Activated CD4-positive, alpha-beta T cell treated with anti-CD3 and anti-CD28 coated beads, Interleukin-2, Interleukin-6, amounts not matched to agents 100 ng/mL and 50 ng/mL, durations not matched to agents 16 hours and 8 hours (primary cell): ENCODE measurements at places on chromosomes 13 and 19.

DNA sequence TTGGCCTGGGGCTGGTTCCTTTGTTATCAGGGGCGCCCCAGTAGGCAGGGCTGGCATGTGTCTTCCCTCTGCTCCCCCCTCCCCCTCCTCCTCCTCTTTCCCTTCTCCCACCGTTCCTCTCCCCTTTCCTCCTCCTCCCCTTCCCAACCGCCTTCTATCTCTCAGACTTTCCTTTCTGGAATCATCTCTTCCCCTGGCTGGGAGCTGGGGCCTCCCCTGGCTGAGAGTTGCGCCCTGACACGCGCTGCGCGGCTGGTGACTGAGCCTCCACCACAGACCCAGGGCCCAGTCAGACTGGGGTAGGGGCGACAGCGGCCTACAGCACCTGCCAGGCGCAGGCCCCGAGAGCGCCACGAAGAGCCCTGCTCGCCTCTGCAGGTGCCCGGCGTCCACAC lies 2.8 kb downstream of the PNMA8B start:
- no peak for DNase-seq

- DNase-seq, result no peak
Observed at GRCh38 chr13:49977992-49978391, 18.9 kb upstream of the TRIM13 start.

DNA sequence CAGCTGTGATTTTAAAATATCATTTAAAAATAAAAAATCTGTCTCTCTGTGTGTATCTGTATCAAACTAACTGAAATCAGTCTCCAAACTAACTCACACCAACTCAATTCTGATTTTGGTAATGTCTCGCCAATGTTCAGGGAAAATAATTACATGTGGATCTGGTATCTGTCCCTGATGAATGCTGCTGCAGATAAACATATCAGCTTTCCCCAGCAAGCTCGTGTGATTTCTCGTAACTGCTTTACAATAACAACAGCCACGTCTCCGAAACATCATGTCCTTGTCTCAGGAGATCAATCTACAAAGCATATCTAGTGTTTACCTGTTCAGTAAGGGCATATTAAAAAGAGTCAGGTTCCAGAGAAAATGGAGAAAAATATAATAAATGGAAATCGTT lies 129.0 kb downstream of the IRS2 start:
- no peak for DNase-seq

GRCh38 chr13:56700324-56700723 lies 440.4 kb upstream of the PRR20A start:
- DNase-seq, result no peak

- no peak for DNase-seq
Observed at GRCh38 chr13:112874751-112875300, 94.2 kb upstream of the MCF2L start.

DNA sequence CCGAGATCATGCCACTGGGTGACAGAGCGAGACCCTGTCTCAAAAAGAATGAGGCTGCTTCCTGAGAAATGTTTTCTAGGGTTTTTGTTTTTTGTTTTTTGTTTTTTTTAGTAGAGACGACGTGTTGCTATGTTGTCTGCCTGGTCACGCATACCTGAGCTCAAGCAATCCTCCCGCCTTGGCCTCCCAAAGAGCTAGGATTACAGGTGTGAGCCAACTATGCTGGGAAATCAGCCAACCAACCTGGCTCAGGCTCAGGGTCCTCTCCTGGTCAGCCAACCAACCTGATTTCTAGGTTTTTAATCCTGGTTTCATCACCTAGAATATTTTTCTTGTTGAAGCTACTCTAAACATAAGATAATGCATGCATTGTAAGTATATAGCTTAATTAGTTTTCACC lies 7.8 kb downstream of the DHX34 start:
- no peak for DNase-seq

GRCh38 chr19:53980539-53981375 lies 10.7 kb upstream of the CACNG6 start:
- DNase-seq, result no peak

DNA sequence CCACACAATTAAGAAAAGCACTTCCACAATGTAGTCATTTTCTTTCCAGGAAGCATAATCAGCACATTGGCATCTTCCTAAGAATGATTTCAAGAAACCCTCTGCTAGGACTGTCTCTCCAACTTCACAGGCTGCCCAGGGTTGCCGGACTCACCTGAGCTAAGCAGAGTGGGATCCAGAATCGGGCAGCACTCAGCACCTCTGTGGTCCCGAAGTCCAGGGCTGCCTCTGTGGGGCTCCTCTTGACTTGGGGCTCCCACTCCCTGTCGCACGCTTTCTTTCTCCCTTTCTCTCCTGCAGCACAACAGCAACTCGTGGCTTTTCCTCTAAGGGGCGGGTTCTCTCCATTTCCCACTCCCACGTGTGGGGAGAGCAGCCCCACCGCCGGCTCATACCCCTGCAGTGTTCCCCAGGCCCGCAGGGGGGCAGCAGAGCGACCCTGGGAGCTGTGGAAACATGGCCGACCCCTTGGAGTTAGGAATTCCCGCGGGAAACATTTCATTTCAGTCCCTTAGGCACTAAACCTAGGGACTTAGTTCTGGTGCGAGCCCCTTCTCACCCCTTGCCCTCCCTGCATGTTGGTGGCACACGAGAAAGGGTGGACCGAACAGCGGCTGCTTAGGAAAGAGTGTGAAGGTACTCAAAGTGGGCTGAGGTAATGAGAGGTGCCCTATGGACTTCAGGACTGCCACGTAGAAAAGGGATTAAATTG lies at the start of gene TMEM272:
Gene TMEM272 (minus strand): TSS at position 316 of the 712 bp plus-strand sequence. CDS start 6,647 bp downstream, outside the sequence.
- DNase-seq, result peak; percentile 65

- no peak for DNase-seq
Observed at GRCh38 chr13:22111152-22111783, 440.4 kb downstream of the FGF9 start.

DNA sequence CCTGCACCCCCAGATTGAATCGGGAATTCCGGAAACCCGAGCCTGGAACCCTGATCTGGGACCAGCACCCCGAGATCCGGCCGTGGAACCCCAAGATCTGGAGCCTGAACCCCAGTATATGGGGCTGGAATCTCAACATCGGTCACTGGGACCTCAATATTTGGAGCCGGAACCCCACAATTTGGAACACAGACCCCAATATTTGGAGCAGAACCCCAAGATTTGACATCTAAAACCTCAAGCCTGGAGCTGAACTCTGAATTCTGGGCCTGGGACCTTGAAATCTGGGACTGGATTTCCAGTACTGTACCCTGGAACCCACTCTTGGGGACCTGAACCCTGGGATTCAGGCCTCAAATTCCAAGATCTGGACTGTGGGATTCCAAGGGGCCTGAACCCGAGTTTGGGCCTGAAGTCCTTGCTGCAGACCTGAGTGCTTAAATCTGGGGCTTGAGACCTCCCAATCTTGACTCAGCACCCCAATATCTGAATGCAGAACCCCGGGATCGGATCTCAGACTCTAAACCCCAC lies 629 bp downstream of the LRFN3 start:
- DNase-seq, result no peak

DNA sequence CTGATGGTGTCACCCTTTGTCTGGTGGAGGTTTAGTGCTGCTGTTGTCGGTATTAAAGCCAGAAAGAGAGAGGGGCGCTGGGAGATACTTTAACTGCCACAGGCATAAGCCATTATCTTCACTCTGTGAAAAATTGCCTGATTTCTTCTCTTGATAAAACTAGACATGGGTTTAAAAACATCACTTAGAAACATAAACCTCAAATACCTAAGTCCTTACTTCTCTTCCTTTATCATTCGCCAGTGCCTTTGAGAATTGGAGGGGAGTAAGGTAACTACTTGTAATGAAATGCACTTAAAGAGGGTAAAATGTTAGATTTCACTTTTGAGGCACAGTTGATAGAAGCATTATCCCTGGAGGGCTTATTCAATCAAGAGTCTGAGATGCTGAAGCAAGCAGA lies 434.5 kb downstream of the OLFM4 start:
- no peak for DNase-seq

GRCh38 chr19:29841559-29842367 lies 30.0 kb downstream of the CCNE1 start:
- DNase-seq, result peak; percentile 11

DNA sequence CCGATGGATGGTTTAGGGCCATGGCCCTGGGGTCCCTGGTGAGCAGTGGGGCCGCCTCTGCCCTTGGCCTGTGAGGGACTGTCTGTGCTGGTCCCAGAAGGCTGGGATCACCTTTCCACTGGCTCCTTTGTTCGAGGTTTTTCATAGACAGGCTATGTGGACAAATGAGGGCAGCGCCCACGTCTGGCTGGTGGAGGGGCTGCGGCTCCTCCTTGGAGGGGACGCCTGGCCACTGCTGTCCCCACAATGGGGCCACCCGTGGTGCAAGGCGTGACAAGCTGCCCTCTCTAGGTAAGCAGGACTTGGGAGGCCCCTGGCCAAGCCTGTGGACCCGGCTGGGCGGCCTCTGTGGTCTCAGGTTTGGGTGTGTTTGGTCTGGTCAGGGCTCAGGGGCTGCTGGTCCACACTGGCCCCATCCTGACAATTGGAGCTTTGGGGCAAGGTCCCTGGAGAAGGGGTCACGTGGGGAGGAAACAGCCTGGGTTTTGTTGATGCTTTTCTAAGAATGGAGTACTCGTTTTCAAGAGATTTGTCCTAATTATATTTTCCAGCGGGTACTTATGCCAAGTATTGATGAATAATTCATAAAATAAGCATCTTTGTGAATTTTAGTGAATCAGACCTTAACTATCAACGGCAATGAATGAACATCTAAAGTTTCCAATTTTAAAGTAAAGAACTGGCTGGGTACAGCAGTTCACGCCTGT lies 33.3 kb downstream of the MCF2L start:
- no peak for DNase-seq

DNA sequence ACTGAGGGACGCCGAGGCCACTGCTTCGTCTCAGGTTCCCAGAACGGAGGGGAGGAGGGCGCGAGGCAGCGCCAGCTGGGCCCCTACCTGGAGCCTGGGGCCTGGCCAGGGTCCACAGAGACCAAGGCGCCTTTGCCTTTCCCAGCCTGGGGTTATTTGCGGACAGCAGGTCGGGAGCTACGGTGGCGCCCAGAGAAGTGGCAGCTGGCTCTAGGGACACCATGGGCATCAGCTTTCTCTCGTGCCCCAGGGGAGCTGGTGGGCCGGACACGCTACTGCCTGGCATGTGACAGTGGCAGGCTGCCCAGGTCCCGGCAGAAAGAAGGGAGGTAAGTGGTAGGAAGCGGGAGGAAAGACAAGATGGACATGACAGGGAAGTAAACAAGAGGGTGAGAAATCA lies 19.0 kb downstream of the AKT2 start:
- DNase-seq, result no peak

DNA sequence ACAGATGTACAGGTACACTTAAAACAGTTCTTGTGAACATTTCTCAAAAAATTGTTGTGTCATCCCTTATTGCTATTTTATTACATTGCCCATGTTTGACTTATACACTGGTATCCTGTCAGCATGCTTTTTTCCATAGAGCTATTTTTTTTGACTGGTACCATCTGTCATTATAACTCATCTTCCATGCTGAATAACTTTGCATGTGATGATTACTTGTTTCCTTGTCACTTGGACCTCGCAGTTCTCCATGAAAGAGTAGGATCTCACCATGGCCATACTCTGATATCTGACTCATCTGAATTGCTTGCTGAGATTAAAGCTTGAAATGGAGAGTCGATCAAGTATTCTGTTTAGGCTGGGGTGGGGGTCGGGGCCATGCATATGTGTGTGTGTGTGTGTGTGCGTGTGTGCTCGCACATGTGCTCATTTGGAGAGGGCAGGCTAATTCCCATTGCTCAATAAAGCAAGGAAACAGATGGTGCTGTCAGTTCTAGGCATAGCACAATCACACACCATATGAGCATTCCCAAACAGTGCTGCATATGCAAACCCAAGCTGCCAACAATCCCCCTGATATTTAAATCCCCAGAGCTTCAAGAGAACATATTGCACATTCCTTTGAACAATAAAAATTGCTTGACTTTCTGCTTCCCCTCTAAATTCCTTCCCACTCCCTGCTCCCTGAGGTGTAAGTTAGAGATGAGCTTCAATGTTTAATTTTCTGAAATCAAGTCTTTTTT lies 62.9 kb downstream of the NHLRC3 start:
- DNase-seq, result no peak

DNA sequence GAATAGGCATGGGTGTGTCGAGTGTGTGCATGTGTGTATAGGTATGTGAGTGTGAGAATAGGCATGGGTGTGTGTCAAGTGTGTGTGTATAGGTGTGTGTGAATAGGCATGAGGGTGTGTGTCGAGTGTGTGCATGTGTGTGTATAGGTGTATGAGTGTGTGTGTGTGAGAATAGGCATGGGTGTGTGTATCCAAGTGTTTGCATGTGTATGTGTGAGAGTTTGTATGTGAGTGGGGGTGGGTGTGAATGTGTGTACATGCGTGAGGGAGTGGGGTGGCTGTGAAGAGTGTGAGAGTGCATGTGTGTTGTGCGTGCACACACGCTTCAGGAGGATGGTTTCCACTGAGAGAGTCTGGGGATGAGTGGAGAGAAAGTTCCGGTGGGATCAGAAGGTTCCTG lies 13.5 kb downstream of the EVI5L start:
- no peak for DNase-seq

GRCh38 chr19:10421240-10422045 lies 1.1 kb downstream of the PDE4A start:
- peak; percentile 53 for DNase-seq

DNA sequence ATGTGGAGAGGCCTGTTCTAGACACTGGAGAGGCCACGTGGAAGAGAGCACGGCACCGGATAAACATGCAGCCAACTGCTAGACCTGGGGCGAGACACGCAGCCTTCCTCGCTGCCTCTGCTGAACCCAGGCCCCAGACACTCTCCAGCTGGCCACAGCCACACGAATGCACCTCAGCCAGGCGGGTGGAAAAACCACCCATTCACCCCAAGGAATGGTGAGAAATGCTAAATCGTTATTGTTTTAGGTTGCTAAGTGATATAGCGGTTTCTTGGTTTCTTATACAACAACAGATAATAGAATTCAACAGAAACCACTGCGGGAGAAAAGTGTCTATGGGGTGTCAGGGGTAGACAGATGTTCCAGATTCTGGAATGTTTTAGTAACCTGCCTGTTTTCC lies 52.5 kb downstream of the STK24 start:
- no peak for DNase-seq

- no peak for DNase-seq
Observed at GRCh38 chr13:51819544-51819943, 15.6 kb upstream of the DHRS12 start.

DNA sequence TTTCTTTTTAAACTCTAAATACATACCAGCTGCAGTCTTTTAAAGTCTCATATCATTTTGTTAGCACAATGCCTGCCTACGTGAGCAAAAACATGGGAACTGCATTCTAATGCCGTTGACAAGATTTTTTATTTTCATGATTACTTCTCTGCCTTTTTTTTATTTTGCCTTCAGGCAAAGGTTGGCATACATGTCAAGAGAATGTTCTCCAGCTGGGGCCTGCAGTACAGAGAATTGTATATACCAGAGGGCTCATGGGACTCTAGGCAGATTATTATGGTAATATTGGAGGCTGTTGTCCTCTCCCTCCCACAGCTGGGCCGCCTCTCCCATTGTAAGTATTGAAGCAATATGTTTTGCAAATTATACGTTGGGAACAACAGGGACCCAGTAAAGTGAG lies 53.9 kb upstream of the OBI1 start:
- no peak for DNase-seq
